ENCODE measurements at places on chromosomes 16 and 17. TPM values are rescaled to one million over a fixed set of nuclear protein-coding genes. Genes with fewer than 3 reads are reported as not detected.

CTRL gene
- 0.98 TPM for total RNA-seq

ADAD2 gene
- total RNA-seq, result not detected

BOLA2B gene
- total RNA-seq, result 26.9 TPM

SLC16A5 gene
- 10.5 TPM for total RNA-seq

KLHL10 gene
- not detected for total RNA-seq

NPIPB2 gene
- total RNA-seq, result 11.9 TPM

CA5A gene
- not detected for total RNA-seq

ZACN gene
- total RNA-seq, result not detected

WFIKKN2 gene
- total RNA-seq, result 2.0 TPM

MYCBPAP gene
- total RNA-seq, result 3.3 TPM

TP53TG3F gene
- total RNA-seq, result not detected

GPR179 gene
- total RNA-seq, result 0.22 TPM

LRRC37B gene
- total RNA-seq, result 25.7 TPM

All from sciatic nerve (tissue), 2 donors.